ENCODE measurements at places on chromosomes 6 and 20.

GRCh38 chr20:36655004-36655403 lies 9.0 kb upstream of the SLA2 start:
- DNase-seq, result no peak

DNA sequence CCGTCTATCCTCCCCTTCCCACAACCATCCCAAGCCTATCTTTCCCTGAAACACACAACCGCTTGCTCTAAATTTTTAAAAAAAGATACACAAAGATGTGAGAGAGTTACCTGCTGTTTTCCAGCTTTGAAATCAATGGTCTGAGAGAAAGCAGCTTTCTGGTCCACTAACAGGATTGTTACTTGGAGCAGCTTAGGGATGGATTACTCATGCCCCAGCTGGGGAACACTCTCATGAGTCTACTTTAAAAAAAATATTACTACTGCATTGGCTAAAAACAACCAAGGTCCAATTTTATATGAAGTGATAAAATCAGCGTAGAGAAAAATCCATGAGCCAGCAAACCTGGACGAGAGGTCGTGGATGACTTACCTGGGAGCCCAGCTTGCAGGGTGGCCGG lies 29.6 kb upstream of the FOXC1 start:
- DNase-seq, result no peak

- no peak for DNase-seq
These were observed 818.7 kb upstream of the GJE1 start for GRCh38 chr6:141313986-141314385.

DNA sequence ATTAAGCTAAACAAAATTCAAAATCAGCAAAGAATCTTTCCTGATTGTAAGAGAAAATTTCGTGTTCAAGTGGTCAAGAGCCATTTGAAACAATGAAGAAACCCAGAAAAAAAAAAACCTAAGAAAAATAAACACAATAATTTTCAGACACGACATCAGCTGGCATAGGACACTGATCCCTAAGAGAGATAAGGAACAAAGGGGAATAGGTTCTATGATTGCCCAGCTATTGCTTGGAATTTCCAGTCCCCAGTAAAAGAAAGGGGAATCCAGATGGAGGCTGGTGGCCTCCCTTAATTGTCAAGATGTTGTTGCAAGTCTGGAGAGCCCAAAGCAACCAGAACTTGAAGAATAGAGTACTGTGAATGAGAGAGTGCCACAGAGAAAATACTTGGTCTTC lies 48.5 kb downstream of the COL12A1 start:
- DNase-seq, result no peak

DNA sequence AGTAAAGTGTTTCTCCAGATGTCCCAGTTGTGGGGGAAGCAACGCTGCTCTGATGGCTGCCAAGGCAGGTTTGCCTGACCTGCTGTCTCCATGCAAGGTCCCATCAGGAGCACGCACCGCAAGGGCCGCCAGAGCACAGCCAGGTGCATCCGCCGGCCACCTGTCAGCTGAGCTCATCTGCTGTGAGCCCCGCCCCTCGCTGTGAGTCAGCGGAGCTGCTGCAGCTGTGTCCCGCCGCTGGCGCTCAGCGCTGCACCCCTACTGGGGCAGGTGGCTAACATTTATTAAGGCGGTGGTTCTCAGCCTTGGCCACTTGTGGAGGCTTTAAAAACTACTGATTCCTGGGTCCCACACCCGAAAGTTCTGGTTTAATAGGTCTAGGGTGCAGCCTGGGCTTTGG lies 225.7 kb downstream of the UST start:
- no peak for DNase-seq

GRCh38 chr6:117555262-117555849 lies 47.0 kb downstream of the GOPC start:
- DNase-seq, result no peak

- DNase-seq, result no peak
These were observed 618.6 kb downstream of the CBLN4 start for GRCh38 chr20:55386686-55387085.

DNA sequence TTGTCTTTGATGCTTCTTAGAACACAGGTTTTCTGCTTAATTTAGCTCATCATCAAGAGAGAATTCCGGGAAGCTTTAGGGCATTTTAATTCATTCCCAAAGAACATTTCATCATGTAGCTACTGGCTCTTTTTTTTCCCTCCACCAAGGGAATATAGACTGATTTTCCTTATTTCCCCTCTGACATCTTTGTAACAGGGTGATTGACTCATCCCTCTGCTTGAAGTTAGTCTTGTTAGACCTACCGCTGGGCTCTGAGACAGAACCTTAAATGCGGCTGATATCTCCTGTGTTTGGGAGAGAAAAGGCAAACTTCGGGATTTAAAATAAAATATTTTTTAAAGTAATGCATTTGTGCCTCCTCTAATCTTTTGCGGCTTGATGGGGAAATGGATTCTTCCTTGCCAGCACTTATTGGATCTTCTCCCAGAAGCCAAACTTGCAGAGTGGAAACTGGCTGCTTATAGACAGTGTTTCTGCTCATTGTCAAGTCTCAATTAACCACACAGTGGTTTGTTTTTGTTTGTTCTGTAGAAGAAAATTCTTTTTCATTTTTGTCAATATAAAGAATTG lies 272.7 kb upstream of the PLCB4 start:
- DNase-seq, result no peak

DNA sequence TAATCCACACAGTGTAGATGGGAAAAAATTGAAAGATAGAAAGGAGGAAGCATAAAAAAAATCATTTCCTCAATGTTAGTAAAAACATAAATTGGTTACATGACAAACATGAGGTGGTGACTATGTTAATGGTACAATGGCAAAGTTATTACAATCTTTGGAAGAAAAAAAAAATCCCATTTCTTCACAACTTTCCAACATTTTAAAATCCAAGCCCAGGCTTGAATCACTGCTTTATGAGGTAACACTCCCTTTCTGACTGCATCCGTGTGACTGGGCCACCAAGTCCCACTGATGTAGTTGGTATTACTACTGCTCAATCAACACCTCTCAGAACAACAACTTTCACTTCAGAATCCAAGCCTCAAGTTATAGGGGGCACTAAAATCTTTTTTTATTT lies 160.4 kb downstream of the BTBD9 start:
- no peak for DNase-seq

GRCh38 chr6:41546866-41547798 lies 951 bp downstream of the FOXP4 start:
- DNase-seq, result no peak

DNA sequence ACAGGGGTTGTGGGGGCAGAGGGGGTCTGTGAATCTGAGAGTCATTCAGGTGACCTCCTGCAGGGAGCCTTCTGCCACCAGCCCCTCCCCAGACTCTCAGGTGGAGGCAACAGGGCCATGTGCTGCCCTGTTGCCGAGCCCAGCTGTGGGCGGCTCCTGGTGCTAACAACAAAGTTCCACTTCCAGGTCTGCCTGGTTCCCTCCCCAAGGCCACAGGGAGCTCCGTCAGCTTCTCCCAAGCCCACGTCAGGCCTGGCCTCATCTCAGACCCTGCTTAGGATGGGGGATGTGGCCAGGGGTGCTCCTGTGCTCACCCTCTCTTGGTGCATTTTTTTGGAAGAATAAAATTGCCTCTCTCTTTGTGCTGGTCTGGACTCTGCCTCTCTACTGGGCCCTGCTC lies 10.7 kb downstream of the GTSF1L start:
- no peak for DNase-seq

GRCh38 chr20:35303382-35303734 lies 11.1 kb upstream of the FAM83C start:
- DNase-seq, result no peak

- DNase-seq, result no peak
These were observed 251.6 kb downstream of the ADGB start for GRCh38 chr6:146850238-146850896.

DNA sequence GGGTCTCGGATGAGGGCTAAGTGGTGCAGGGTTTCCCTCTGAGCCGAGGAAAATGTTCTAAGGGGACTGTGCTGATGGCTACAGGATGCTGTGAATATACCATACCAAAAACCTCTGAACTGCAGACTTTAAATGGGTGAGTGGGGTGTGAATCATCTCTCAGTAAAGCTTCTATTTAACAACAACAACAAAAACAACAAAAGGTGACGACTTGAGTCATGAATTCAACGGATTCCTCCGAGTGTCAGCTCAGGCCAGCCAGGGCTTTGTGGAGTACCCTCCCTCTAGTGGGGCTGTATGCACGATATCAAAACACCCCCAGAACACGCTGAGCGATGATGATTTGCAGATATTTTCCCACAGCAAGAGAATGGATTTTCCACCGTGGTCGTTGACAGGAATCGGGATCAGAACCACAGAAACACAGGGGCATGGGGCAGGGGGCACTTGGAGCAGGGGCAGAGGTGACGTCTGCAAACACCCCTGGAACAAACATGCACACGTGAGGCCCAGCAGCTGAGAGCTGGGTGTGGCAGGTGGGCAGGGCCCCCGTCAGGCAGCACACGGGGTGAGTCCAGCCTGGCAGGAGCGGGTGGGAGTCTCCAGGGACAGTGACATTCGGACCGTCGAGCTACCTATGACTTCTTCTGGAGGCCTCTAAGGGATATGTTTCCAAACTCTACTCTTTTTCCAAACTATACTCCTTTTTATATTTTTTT lies 38.6 kb downstream of the SLC2A4RG start:
- no peak for DNase-seq

- DNase-seq, result no peak
These were observed 27.2 kb upstream of the BRPF3 start for GRCh38 chr6:36169023-36170007.

DNA sequence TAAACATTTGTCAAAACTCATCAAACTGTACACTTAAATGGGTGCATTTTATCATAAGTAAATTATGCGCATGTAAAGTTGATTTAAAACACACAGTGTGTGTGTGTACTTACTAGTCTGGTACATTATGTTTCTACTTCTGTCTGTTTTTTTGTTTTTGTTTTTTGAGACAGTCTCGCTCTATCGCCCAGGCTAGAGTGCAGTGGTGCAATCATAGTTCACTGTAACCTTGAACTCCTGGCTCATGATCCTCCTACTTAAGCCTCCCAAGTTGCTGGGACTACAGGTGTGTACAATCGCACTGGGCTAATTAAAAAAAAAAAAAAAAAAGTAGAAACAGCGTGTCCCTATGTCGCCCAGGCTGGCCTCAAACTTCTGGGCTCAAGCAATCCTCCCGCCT lies 23.0 kb upstream of the FKBP5 start:
- DNase-seq, result no peak

- no peak for DNase-seq
These were observed 94.2 kb upstream of the MYL9 start for GRCh38 chr20:36447101-36447500.

- no peak for DNase-seq
These were observed 48.7 kb downstream of the ADAT2 start for GRCh38 chr6:143401636-143402370.

GRCh38 chr6:121579478-121579877 lies 144.0 kb downstream of the GJA1 start:
- no peak for DNase-seq

GRCh38 chr6:2132416-2132815 lies 113.0 kb downstream of the GMDS start:
- no peak for DNase-seq

GRCh38 chr20:3547906-3548305 lies 77.1 kb downstream of the ATRN start:
- peak; percentile 22 for DNase-seq

Data from HuH-7 (cell line).